ENCODE measurements at places on chromosomes 13 and 19. TPM values are rescaled to one million over a fixed set of nuclear protein-coding genes. Genes with fewer than 3 reads are reported as not detected.

The IGFL4 gene
- 0.70 TPM for total RNA-seq

The ACP7 gene
- total RNA-seq, result not detected

The SLC25A41 gene
- 1.6 TPM for total RNA-seq

The NCR1 gene
- not detected for total RNA-seq

The DIAPH3 gene
- total RNA-seq, result 17.3 TPM

The IFNL1 gene
- total RNA-seq, result not detected

The CRYL1 gene
- total RNA-seq, result 20.6 TPM

The NAPSA gene
- 0.96 TPM for total RNA-seq

The ZIC5 gene
- total RNA-seq, result 6.7 TPM

The ZSCAN4 gene
- not detected for total RNA-seq

The S1PR5 gene
- 1.1 TPM for total RNA-seq

The PRODH2 gene
- not detected for total RNA-seq

The SYNGR4 gene
- total RNA-seq, result not detected

- peak; percentile 75 for DNase-seq
Measured at GRCh38 chr19:35644987-35645679, 3.0 kb upstream of the COX6B1 start.

GRCh38 chr19:16791942-16792341 is 37.3 kb upstream of the SIN3B start:
- DNase-seq, result no peak

DNA sequence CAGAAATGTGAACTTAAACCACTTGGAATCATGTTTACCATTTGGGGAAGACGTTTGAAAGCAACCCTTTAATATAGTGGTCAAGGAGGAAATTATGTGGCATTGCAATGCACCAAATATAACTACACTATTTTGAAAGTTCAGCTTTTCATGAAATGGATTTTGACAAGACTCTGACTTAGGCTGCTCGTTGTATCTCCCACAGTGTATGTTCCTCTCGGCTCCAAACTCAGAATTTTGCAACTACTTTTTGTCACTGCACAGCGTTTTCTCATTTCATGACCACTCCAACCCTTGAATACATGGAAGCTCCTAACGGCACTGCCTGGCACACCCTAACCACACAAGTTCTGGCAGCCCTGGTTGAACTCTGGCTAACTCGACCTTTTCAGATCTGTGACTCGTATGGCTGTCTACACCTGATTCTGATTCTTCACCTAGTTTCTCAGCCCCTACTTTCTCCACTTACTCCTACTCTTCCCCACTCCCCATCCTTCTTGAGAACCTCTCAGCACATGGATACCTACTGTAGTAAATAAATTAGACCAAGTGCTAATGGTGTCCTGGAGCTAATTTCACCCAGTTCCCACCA is 7.0 kb upstream of the POMP start:
- no peak for DNase-seq

- no peak for DNase-seq
Measured at GRCh38 chr19:17616961-17617806, 61.7 kb downstream of the COLGALT1 start.

DNA sequence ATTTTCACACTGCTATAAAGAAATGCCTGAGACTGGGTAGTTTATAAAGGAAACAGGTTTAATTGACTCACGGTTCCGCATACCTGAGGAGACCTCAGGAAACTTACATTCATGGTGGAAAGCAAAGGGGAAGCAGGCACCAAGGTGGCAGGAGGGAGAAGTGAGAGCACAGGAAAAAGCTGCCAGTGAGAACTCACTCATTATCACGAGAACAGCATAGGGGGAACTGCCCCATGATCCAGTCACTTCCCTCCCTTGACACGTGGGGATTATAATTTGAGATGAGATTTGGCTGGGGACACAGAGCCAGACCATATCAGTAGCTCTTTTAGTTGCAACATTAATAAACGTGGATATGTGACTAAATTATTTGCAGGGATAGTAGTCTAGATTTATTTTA is 4.3 kb upstream of the KCTD4 start:
- DNase-seq, result no peak

- DNase-seq, result no peak
Measured at GRCh38 chr19:47507924-47508553, 6.8 kb downstream of the NAPA start.

GRCh38 chr19:31627620-31628365 is 278.6 kb upstream of the TSHZ3 start:
- no peak for DNase-seq

DNA sequence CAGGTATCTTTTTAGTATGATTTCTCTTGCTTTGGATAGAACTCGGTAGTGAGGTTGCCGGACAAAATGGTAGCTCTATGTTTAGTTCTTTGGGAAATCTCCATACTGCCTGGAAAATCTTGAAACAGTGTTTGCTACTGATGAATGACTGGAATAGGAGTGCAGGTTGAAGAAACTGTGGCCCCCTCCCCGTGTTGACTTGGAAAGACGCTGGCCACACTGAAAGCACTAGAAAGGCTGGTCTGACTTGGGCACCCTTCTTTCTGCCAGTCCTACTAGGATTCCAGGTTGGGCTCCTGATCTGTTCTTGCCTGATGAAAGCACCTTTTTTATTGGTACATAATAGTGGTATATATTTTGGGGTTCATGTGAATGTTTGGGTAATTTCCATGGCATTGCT is 46.3 kb downstream of the NLRP4 start:
- no peak for DNase-seq

DNA sequence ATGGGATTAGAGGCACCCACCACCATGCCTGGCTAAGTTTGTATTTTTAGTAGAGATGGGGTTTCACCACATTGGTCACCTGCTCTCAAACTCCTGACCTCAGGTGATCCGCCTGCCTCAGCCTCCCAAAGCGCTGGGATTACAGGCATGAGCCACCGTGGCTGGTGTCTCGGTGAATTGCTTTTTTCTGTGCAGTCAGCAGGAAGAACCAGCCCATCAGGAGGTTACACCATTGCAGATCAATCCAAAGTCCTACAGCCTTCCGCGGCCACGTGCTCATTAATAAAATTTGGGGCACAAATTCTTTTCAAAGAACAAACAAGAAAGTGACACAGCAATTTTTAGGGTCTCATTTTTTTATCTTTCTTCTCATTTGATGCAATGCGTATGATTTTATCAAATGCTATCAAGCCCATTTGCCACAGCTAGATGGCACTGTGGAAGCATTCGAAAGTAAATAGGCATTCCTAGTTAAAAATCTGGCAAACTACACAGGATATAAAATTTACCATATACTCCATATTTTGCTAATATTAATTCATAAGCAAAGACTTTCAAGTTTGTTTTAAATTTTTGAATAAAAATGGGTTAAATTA is 54.4 kb upstream of the ZNF835 start:
- no peak for DNase-seq

- peak; percentile 31 for DNase-seq
Measured at GRCh38 chr19:18100710-18101109, 3.1 kb downstream of the MAST3 start.

DNA sequence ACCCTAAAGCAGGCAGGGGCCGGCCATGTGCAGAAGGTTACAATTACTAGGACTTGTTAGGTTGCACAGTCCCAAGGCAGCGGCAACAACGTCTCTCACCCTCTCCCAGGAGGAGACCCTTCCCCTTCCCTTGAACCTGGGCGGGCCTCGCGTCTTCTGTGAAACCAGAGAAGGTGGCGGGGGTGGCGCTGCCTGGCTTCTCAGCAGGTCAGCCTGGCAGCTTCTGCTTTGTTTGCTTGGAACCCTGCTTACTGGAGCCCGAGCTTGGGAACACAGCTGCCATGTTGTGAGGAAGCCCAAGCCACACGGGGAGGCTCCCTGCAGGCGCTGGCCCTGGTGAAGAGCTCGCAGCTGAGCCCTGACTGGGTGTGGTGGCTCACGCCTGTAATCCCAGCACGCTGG is 15.5 kb downstream of the MKNK2 start:
- DNase-seq, result no peak

DNA sequence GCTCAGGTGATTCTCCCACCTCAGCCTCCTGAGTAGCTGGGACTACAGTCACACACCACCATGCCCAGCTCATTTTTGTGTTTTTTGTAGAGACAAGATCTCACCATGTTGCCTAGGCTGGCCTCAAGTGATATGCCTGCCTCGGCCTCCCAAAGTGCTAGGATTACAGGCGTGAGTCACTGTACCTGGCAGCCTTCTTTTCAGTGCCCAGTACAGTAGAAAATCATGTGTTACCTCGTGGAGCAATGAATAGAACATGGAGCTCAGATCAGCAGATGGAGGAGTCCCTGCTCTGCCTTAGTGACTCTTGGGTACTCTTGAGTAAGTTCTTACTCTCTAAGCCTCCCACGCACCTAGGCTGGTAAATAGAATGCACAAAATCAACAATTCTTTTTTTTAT is 44.7 kb downstream of the THSD1 start:
- DNase-seq, result no peak

DNA sequence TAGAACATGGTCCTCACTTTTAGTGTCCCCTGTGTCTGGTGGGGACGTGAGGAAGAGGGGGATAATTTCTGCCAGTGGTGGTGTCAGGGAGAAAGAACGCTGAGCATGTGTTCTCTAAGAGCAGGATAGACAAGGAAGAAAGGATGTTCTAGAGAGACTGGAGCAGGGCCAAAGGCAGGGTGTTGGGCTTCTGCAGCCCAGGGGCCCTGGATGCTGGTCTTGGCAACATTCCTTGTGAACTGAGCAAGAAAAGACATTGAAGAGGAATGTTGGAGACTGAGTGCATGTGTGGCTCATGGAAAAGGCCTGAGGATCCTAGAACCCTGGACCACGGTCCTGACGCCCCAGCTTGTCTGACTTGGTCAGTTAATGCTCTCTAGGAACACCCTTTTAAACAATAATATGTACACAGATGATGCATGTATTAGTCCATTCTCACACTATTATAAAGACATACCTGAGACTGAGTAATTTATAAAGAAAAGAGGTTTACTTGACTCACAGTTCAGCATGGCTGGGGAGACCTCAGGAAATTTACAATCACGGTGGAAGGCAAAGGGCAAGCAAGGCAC is 33.6 kb upstream of the SLC10A2 start:
- DNase-seq, result no peak

DNA sequence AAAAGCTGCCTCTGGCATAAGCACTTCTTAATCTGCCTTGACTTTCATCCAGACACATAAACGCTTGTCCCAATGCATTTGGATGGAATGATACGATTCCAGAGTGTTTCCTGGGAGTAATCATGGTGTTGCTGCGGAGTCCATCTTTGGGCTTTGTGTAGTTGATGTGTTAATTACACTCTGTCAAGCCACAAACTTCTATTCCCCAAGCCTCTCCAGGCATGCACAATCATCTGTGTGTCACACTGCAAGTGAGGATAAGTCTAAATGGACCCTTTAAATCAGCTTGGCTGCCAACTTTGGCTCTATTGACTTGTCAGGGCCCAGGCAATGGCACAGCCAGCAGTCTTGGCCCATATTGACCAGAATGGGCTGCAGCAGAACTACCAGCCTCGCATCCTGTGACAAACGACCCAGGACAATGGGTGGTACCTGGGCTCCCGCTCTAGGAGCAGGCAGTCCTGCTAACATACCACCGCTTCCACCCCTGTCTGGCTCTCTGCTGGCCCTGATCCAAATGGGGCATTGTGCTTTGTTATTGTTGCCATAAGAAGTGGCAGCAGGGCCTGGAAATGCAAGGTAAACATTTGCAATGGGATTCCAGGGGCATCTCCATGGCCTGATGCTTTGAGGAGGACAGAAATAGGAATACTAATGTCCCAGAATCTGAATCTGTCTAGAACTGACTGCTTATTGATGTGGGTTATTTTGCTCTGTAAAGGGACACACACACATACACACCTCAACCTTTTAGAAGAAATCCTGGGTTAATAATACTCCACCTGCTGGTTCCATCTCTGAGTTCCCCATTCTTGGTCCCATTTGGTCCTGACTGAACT is 127.2 kb downstream of the DNAJC15 start:
- no peak for DNase-seq

- no peak for DNase-seq
Measured at GRCh38 chr13:88376760-88377388, 705.7 kb downstream of the SLITRK5 start.

- DNase-seq, result no peak
Measured at GRCh38 chr19:6697291-6697690, 23.2 kb downstream of the C3 start.

DNA sequence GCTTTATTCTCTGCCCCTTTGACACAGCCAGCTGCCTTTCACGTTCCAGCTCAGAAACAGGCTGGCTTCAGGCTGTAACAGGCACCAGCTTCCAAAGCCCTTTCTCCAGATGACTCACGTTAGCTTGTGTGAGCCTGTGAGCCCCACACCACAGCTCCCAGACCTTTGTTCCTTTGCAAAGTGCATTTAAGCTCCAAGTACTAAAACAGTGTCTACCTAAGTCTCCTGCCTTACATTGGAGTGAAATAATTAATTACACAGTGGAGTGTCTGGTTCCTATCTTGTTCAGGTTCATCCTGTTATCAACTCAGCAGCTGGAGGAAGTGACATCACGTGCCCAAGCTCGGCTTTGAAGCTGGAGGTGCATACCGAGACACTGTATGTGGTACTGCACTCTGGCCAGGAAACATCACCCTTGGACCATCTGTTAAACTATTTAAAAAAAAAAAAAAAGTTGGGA is 475.8 kb downstream of the FOXO1 start:
- DNase-seq, result peak; percentile 36

All from neural crest cell (in vitro differentiated cells).